ENCODE measurements at places on chromosomes 4 and X.

DNA sequence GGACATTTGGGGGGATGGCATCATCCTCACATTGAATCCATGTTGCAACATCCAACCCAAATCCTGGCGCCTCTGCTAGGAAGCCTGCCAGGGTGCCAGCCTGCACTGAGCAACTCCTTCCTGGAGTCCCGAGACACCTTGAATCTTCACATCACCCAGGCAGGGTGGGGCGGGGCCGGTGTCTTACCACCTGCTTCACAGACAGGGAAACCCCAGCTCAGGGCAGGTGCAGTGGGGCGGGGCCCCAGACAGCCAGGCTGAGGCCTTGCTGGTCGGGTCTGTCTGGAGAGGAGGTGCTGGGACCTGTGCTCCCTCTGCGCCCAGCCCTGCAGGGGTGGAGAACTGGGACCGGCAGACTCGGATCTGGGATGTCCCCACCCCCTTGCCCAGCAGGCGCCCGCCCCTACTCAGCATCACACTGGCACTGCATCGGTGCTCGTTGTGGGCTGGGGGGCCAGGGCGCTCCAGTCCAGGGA, 31.5 kb upstream of the HTRA3 start:
- no peak for DNase-seq

GRCh38 chrX:98956014-98956413, 1454.1 kb downstream of the PCDH19 start:
- DNase-seq = no peak

DNA sequence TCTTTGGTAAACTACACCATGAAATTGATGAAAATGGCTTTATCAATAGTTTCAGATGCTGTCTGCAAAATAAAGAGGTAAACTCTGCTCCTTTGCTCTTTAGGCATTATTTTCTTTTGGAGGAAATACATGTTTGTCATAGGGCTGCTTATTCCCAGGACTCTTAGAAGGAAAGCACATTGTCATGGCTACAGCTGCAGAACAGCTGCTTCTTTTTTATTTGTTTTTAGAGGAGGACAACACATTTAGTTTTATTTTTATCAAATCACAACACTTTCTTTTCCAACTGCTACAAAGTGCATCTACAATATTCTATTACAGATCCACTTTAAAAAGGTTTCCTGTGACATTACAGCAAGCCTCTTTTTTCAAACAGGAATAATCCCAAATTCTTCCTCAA, 12.7 kb upstream of the HPF1 start:
- no peak for DNase-seq

DNA sequence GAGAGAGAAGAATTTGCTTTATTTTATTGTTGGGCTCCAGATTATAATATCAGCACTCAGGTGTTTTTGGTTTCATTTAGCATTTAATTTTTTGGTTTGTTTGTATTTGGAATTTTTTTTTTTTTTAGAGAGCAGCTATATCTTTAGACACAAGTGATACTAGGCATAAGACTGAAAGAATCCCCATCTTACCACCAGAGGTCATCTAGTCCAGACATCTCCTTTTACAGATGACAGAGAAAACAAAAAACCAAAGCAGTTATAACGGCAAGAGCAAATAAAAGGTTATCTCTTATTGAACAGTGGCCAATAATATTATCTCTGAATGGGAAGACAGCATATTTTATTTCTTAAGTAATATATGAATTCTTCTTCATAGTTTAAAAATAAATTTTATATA, 22.8 kb downstream of the USP38 start:
- no peak for DNase-seq

- no peak for DNase-seq
These were observed 2344.1 kb downstream of the PCDH7 start for GRCh38 chr4:33064238-33064637.

- DNase-seq = no peak
These were observed 67.0 kb upstream of the MSX1 start for GRCh38 chr4:4792466-4792865.

DNA sequence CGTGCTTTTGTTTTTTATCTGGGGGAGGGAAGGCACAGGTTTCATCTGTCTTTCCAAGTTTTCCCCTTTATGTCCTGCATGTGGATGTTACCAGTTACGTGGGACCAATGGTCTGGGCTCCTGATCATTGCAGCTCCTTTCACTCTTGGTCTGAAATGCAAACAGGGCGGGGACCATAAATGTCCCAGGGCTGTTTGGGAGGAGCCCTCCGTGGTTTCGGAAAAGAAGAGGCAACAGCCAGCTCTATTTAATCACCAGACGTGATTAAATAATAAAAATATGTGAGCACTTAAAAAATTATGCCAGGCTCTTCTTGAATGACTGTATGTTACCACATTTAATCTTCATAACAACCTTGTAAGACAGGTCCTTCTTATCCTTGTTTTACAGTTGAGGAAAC, 30.8 kb upstream of the C1GALT1C1 start:
- DNase-seq = no peak

- no peak for DNase-seq
These were observed 52.9 kb upstream of the HPF1 start for GRCh38 chr4:169810325-169811323.

GRCh38 chr4:173998471-173999144, 284.9 kb downstream of the FBXO8 start:
- no peak for DNase-seq

DNA sequence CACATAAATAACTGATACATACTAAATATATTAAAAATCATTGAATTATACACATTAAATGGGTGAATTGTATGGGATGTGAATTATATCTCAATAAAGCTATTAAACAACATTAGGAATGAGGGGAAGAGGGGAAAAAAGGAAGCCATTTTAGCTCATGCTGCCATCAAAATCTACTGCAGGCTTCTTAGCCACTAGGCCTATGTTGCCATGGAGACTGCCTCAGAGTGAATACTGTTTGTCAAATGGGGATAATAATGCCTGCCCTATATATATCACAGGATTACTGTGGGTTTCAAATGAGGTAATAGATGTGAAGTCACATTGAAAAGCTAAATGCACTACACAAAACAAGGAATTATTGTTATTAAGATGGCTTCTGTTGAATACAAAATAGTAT, 21.2 kb downstream of the TMEM255A start:
- DNase-seq = no peak

GRCh38 chr4:14334166-14334565, 668.1 kb upstream of the CPEB2 start:
- DNase-seq = no peak

DNA sequence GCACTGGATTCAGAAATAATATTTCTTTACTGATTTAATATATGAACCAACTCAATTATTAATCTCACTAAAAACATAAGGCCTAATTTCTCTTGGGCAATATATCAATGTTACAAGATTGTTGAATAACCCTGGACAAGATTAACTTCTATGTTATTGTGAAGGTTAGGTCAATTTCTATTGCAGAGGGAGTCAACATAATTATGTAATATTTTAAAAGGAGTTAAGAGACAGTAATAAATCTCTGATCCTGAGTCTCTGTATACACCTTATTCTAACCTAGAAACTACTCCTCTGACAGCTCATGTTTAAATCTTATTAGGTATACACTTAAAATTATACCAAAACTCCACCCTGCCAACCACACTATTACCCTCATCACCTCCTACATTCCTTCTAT, 15.1 kb upstream of the GPRIN3 start:
- DNase-seq = no peak

DNA sequence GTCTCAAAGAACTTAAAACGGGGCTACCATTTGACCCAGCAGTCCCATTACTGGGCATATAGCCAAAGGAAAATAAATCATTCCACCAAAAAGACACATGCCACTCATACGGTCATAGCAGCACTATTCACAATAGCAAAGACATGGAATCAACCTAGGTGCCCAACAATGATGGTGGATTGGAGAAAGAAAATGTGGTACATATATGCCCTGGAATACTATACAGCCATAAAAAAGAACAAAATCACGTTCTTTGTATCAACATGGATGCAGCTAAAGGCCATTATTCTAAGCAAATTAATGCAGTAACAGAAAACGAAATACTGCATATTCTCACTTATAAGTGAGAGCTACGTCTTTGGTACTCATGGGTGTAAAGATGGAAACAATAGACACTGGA, 138.1 kb upstream of the NEIL3 start:
- DNase-seq = no peak

DNA sequence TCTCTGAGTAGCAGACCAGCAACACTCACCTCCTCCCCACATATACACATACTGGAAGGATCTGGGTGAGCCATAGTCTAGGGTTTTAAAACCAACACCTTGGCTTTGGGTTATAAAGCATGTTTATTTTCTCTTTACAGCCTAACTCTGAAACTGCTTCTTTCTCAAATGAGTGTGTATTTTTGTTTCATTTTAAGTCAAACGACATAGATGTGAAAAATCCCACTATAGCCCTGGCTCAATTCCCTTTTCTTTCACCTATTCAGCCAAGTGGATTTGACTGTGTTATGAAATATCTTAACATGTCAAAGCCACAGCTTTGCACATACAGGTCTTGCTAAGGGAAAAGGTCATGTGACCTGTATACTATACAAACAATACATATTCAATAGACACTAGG, 13.8 kb downstream of the NEXMIF start:
- no peak for DNase-seq

DNA sequence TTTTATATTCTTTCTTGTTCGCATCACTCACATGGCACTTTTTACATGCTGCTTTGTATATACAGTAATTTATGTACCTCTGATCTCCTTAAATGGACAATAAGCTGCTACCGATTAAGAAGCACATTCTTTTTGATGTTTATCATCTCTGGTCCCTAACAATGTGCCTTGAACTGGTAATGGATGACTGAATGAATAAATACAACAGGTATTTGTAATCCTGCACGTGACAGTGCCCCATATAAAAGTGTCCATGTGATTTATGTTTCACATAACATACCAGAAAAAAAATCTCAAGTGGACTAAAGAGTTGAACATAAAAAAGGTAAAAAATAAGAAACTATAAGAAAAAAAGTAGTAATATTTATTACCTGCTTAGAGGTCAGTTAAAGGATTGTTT, 7.7 kb upstream of the SLAIN2 start:
- no peak for DNase-seq

DNA sequence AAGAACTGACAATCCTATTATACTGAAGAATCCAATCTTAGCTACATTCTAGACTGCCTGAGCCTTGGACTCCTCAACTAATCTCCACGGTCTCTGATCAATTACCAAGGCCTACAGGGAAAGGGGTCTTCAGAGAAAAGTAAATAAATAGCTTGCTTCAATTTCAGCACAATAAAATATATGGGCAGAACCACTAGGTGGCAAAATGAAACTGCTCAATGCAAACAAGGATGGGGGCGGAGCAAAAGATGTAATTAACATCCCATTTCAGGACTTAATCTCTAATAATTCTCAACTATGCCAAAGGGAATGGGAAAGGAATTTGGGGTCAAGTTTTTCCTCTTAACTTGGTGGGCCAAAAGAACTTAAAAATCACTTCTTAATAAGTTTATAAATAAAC, 78.4 kb upstream of the MAP3K15 start:
- DNase-seq = no peak

DNA sequence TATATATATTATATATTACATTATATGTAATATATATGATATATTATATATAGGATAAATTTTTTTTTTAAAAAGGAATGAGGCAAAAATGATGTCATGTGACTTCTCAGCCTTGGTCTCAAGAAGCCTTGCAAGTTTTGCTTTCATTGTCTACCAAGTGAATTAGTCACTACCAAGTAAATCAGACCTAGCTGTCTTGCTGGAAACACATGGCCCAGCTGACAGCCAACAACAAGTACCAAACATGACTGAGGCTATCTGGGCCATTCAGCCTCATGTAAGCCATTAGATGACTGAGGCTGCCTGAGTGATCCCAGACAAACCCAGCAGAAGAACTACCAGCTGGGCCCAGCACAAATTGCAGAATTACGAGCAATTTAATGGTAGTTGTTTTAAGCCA, 44.9 kb downstream of the HAND2 start:
- DNase-seq = no peak

Data from vagina (tissue), 2 donors.